ENCODE measurements at places on chromosomes 3 and 15. TPM values are rescaled to one million over a fixed set of nuclear protein-coding genes. Genes with fewer than 3 reads are reported as not detected.

GRCh38 chr3:187739094-187739560 lies 6.1 kb downstream of the BCL6 start:
- peaks cover 60% of the 10 kb centered on the region for H3K4me1 ChIP-seq
- peak; percentile 72 for DNase-seq
- H3K4me3 ChIP-seq = peak overlapping the region; percentile 57
- no peaks in the 10 kb centered on the region for H3K27me3 ChIP-seq
- peaks cover 5% of the 10 kb centered on the region for H3K36me3 ChIP-seq
- peak overlapping the region; percentile 93 for H3K27ac ChIP-seq

GRCh38 chr3:38219609-38220197 lies 45.9 kb upstream of the SLC22A13 start:
- no peak for DNase-seq
- no peaks in the 10 kb centered on the region for H3K27me3 ChIP-seq
- no peaks in the 10 kb centered on the region for H3K36me3 ChIP-seq
- H3K27ac ChIP-seq = no peak overlapping the region
- no peaks in the 10 kb centered on the region for H3K4me1 ChIP-seq

DNA sequence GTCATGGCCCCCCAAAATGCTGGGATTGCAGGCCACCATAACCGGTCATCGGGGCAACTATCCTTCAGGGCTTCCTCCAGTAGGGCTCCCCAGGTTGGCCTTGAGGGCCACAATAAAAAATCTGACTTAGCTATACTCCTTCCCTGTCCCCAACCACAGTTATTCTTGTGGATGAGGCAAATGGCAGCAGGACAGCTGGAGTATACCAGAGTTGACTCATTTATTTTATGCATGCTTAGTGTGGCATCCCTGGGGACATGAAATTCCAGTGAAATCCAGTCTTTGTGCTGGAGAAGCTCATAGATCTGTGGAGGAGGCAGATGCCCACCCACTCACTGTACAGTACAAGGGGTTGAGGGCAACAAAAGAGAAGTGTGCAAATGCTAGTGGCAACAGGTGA lies 109.5 kb downstream of the RORA start:
- H3K27ac ChIP-seq = no peak overlapping the region
- no peak for DNase-seq
- no peaks in the 10 kb centered on the region for H3K27me3 ChIP-seq
- no peak overlapping the region for H3K4me3 ChIP-seq
- no peaks in the 10 kb centered on the region for H3K4me1 ChIP-seq

The SERPINI2 gene
- not detected for total RNA-seq

The CTXND1 gene
- 4.3 TPM for total RNA-seq

Data from stomach (tissue), 19 donors.